Body of pancreas (tissue), 4 donors: ENCODE measurements at places on chromosomes 7 and 10.

- no peak for DNase-seq
These were observed 12.5 kb downstream of the ADRA2A start for GRCh38 chr10:111089293-111089692.

DNA sequence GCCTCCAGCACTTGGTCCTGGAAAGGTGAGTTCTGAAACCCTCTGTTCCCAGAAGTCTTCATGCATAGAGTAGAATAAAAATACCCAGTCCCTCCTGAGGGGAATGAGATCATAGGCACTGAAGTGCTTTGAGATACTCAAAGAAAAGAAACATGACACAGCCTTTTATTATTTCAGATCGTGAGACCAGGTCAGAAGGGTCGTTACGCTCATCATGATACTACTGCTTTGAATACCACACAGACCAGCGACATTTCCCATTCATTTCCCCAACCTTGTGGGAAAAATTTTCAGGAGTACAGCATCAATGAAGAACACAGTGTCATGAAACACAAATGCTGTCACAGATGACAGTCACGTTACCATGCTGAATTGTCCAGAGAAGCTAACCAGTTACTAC is 15.0 kb downstream of the CLRN3 start:
- DNase-seq = no peak

DNA sequence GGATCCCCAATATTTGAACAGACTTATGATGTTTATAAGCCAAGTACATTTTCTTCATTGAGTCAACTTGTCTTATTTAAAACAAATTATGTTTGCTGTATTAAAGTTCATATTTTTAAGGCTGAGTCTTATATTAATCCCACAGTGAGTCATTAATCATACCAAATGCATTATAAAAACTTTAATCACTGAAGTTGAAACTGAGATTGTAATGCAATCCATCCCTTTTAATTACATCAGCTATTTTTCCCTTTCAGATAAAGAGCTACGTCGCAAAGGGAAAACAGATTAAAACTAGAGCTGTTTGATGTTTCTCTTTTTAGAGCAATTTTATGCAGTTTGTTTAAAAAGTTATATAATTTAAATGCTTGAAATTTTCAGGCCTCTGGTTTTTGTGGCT is 183.0 kb downstream of the ARID5B start:
- no peak for DNase-seq

DNA sequence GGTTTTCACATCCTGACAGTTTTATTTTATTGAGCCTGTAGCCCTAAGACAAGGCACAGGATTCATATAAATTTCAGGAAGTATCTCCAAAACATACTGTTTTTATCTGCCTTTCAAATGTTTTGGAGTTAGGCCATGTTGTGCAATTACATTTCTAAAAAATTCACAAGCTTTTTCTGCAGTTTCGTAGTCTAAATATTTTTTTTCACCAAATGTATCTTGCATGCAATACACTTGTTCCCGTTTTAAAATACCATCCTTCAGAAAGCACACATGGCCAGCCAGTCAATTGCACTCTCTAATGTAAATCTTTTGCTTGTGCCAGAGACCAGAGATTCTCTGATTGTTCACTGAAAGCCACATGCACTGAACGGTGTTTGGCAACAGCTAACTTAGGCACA is 161.5 kb upstream of the PRKCQ start:
- DNase-seq = no peak

- no peak for DNase-seq
These were observed 73.2 kb downstream of the AMZ1 start for GRCh38 chr7:2761131-2761624.

- no peak for DNase-seq
These were observed 318.1 kb downstream of the KCNMA1 start for GRCh38 chr10:77319557-77319956.

DNA sequence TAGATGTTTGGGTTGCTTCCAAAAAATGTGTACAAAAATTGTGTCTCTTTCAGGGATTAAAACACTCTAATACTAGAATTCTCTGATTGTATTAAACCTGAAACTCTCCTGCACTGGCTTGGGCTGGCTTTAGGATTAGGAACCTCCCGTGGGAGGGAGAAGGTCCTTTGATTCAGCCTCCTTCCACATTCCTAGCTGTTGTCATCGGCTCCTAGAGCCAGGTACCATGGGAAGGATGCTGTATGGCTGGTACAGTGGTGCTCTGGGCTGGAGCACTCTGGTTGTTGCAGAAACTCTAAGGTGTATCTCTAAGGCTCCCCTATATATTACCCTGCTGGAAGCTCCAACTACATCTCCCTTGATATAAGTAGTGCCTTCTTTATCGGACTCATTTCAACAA is 245.2 kb upstream of the FOXK1 start:
- no peak for DNase-seq

DNA sequence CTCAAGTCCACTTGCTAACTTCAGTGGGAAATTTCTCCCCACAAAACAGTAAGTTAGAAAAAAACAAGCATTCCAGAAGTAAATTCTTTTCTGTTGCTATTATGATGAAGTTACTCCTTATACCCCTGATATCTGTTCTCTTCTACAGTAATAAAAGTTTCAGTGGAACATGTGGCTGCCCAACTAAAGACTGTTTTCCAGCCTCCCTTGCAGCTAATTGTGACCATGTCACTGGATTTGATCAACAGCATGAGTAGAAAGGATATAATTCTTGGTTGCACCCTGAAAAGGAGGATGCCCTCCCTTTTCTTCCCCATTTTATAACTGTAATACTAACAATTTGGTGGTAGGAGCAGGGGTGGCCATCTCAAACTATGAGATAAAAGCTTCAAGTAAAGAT is 40.6 kb downstream of the IMMP2L start:
- no peak for DNase-seq

DNA sequence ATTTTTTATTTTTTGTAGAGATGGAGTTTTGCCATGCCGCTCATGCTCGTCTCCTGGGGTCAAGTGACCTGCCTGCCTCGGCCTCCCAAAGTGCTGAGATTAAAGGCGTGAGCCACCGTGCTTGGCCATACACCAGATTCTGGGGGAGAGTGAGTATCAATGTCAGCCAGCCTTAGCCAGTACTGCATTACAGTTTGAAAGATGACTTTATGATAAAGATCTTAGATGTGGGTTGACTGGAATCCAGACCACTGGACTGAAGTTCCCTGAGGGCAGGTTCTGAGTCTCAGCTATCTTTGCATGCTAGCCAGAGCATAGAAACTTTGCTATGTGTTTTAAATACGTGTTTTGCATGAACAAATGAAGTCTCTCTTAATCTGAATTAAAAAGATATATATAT is 117.2 kb upstream of the EFCAB10 start:
- DNase-seq = no peak

GRCh38 chr7:28893888-28894287 is 64.2 kb downstream of the TRIL start:
- no peak for DNase-seq

- no peak for DNase-seq
These were observed 4.2 kb upstream of the FOXL3 start for GRCh38 chr7:285731-286130.

DNA sequence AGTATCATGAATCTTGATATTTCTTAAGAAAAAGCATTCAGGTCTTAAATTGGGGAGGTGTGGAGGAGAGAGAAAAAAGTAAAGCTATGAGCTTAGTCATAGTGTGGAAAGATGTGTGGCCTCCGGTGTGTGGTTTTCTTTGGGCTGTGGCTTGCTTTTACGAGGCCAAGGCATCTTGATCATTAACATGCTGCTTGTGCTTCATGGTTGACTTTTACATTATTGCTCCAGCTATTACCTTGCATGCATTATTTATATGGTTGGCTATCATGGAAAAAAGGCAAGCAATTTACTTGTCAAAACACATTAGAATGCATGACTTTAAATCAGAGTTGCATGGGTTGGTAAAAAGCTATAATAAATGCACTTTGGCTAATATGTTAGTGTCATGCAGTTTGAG is 300.7 kb upstream of the ADARB2 start:
- DNase-seq = no peak

DNA sequence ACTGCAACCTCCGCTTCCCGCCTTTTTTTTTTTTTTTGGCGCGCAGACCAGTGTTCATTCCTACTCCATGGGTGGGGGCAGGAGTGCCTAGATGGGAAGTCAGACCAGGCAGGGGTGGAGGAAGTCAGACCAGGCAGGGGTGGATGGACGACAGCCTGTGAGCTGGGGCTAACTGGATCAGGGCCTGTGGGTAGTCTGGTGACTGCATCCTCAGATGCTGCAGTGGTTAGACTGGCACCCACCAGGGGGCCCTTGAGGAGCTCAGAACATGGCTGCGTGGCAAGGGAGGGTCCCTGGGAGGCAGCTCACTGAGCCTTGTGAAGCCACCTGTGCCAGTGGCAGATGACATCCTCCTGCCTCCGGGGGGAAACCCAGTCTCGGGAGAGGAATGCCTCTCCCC is 35.1 kb downstream of the RCC1L start:
- no peak for DNase-seq

GRCh38 chr10:122029499-122030199 is 40.7 kb downstream of the TACC2 start:
- DNase-seq = no peak

- DNase-seq = no peak
These were observed 1.1 kb upstream of the HSPA12A start for GRCh38 chr10:116743266-116744064.

DNA sequence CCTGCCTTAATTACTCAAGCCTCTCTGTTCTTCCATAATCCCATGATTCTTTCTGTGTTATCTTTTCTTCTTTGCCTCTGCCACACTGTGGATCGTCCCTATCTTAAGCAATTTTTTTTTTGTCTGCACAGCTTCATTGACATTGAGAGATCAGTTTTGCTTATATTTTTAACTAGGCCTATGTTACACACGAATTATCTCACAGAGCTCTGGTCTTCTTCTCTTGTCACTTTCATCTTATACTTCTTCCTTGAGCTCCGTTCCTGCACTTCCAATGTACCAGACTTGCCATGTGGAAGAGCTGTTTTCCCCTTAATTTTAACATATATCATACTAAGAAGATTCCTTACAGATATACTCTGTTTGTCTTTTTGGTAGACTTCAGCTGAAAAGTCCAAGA is 106.1 kb downstream of the MAGI2 start:
- DNase-seq = no peak

DNA sequence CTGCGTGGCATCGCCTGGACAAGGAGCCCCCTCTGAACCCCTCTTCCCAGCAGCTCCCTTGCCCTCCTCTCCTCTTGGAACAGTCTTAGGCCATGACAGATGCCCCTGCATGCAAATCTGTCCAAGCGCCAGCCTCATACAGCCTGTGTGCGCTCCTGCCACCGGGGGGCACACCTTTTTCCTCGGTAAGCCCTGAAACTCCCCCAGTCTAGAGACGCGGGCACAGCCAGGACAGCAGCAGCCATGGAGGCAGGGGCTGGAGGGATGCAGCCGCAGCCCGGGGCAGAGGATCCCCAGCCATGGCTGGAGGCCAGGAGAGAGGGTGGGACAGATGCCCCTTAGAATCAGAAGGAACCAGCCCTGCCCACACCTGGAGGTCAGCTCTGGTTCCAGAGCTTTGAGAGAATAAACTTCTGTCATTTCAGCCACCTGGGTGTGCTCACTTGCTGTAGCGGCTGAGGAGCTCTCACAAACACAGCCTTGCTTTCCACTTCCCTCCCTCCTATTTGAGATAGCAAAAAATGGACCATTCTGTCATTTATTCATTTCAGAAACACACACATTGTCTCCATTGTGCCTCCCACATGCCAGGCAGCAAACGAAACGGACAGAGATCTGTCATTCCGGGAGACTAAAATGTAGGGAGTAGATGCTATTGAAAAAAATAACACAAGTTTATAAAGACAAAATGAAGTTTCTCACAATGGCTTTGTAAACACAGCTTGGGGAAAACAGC is 241.5 kb downstream of the WDR37 start:
- DNase-seq = no peak

GRCh38 chr10:88089498-88089897 is 226.1 kb downstream of the PTEN start:
- peak; percentile 90 for DNase-seq

DNA sequence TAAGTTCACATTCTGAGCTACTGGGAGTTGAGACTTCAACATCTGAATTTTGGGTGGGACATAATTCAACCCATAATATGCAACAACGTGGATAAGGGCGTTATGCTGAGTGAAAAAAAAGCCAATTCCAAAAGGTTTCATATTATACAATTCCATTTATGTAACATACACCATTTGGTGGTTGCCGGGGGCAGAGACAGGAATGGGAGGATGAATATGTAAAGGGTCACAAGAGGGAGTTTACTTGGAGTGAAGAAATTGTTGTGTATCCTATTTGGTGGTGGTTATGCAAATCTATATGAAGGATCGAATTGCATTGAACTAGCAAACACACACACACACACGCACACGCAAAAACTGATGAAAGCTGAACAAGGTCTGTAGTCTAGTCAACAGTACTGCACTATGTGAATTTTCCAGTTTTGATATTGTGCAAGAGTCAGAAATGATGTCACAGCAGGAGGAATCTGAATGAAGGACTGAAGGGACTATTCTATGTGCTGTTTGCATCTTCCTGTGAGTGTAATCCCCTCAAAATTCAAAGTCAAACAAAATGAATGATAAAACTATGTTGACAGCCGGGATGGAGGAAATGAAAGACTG is 249.2 kb upstream of the HABP2 start:
- no peak for DNase-seq

DNA sequence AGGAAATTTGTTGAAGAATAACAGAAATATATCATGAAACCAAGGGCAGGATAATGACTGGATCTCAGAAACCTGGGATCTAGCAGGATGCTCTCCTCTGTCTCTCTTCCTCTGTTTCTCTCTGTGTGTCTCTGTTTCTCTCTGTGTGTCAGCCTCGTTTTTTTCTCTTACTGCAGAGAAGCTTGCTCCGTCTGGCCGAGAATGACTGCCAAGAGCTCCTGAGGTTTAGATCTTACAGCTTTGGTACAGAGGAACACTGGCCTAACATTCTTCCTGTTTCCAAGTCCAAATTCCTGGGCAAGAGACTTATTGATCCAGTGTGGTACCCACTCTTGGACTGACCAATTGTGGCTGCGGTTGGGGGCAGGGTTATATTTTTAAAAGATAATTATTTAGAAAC is 564.0 kb downstream of the XPNPEP1 start:
- DNase-seq = no peak

DNA sequence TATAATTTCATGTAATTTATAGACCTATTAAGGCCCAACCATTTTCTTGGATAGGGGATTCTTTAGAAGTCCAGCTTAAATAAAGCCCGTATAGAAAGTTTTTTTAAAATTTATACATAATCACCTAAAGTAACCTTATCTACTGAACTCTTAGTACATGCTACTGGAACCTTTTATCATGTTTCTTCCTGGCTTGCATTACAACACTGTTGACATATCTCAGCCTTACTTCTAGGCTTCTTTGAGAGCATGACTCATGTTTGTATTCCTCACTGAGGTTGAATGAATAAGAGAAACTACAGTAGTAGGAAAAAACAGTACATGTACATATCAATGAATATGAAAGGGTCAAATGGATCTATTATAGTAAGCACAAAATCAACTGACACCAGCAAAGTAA is 8.2 kb upstream of the MAGI2 start:
- no peak for DNase-seq

GRCh38 chr10:56547163-56547562 is 186.1 kb upstream of the ZWINT start:
- peak; percentile 31 for DNase-seq
